Osteocyte (in vitro differentiated cells): ENCODE measurements at places on chromosomes 16 and 17.

- peaks cover 8% of the 10 kb centered on the region for H3K36me3 ChIP-seq
- H3K27me3 ChIP-seq, result peaks cover 3% of the 10 kb centered on the region
- peaks cover 27% of the 10 kb centered on the region for H3K4me1 ChIP-seq
- no peak overlapping the region for H3K27ac ChIP-seq
- no peak for DNase-seq
These were observed 33.1 kb downstream of the ZNF423 start for GRCh38 chr16:49822649-49823370.

- H3K4me3 ChIP-seq, result no peak overlapping the region
- H3K4me1 ChIP-seq, result no peaks in the 10 kb centered on the region
- H3K27me3 ChIP-seq, result peaks cover 5% of the 10 kb centered on the region
- H3K27ac ChIP-seq, result no peak overlapping the region
These were observed 28.4 kb upstream of the MED13 start for GRCh38 chr17:62093188-62094155.

DNA sequence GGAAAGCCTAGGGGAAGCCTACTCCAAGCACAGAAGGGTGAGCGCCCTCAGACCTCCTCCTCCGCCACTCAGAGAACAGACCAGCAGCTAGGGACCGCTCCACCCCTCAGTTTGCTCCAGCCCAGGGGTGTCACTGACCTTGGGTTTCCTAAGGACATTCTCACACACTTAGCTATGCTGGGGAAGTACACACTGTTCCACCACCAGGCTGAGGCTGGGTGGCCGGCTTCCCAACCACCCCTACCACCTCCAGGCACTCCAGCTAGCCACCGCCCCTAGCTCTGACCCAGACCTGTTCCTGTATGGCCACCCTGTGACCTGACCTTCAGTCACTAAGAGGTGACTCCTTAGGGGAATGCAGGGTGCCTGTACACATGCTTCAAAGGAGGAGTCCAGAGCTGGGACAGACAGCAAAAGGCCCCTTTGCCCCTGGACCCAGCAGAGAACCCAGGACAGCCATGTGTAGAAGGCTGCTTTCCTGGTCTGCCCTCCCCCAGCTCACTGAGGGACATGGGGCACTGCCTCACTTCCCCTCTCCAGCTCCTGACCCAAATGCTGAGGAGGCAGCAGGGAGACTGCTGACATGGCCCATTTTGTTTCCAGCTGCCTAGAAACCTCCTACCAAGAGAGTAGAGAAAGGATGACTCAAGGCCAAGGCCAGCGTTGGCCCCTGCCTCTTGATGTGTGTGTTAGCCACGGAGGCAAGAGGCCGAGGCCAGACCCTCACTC lies 6.7 kb downstream of the HSPB9 start:
- H3K36me3 ChIP-seq, result peaks cover 25% of the 10 kb centered on the region
- no peak overlapping the region for H3K4me3 ChIP-seq
- no peak for DNase-seq
- H3K4me1 ChIP-seq, result peaks cover 16% of the 10 kb centered on the region
- no peak overlapping the region for H3K27ac ChIP-seq
- H3K27me3 ChIP-seq, result no peaks in the 10 kb centered on the region

DNA sequence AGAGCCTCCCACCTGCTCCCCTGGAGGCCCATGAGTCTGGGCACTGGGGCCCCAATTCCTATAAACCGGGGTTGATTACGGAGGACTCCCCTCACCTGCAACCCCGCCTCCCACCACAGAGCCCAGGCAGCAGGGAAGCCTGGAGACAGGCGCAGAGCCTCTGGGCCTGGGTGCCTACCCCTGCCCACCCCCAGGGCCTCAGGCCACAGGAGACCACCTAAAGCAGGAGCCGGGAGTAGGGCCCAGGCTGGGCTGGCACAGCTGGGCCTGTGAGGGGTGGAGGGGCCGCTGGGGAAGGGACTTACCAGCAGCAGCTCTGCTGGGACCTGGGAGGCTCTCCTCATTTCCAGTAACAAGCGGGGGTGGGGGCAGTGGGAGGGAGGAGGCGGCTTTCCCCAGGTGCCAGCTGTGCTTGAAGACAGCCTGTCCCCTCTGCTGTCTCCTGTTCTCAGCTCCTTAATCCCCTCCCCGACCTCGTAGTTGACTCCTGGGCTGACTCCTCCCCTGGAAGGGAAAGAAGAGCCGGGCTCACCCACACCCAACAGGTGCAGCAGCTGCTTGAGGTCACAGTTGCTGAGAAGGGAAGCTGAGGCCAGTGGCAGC lies 46.8 kb downstream of the TMEM235 start:
- DNase-seq, result no peak
- H3K36me3 ChIP-seq, result no peaks in the 10 kb centered on the region
- no peaks in the 10 kb centered on the region for H3K4me1 ChIP-seq
- H3K27ac ChIP-seq, result no peak overlapping the region
- no peak overlapping the region for H3K4me3 ChIP-seq

DNA sequence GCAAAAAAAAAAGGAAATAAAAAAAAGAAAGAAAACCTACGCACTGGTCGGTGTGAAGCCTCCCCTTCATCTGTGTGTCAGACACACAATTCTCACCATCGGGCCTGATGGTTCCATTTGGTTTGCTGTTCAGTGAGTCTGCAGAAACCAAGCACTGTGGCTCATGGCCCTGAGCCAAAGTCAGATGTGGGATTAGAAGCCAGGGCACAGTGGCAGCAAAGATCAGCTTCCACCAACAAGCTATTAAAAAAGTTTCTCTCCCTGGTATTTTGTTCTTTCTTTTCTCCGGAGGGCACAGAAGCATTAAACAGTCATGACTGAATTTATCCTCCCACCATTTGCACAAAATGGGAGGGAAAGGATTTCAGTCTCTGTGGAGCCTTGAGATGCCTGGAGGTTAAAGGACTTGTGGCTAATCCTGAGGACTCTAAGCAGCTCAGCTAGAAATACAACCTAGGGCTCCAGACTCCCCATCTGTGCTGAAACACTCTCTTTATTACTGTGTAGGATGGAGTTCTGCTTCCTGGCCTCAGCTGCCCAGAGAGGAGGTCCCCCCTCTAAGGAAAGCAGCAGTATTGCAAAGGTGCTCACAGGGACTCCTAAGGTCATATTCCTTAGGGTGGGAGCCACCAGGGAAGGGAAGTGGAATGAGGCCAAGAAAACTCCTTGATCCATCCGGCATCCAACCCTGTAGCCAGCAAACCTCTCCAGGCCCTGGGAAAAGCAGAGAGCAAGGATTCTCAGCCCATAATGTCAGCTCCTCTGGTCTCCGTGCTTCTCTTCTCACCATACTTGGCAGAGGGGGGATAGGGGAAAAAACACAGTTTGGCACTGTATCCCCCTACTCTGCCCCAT lies 28.2 kb downstream of the SLC39A11 start:
- no peaks in the 10 kb centered on the region for H3K27me3 ChIP-seq
- DNase-seq, result no peak
- H3K27ac ChIP-seq, result peak overlapping the region; percentile 86
- H3K36me3 ChIP-seq, result peaks cover 10% of the 10 kb centered on the region
- peaks cover 65% of the 10 kb centered on the region for H3K4me1 ChIP-seq
- peak overlapping the region; percentile 8 for H3K4me3 ChIP-seq

DNA sequence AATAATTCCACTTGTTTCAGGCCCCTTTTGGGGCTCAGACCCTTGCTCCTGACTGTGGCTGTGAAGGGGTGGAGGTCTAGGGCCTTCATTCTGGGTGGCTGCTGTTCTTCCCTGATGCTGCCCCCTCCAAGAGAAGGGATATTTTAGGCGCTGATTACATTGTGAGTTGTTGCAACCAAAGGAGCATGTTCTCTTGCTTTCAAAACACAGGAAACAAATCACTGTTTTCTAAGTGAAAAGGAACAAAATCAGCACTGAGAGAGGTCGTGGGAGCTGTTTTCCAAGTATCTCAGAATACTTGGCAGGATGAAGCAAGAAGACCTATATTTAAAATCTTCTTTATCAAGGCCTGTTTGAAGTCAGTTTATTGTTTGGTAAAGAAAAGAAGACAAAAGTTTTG lies 25.3 kb upstream of the SEC14L1 start:
- DNase-seq, result no peak
- H3K4me1 ChIP-seq, result peaks cover 18% of the 10 kb centered on the region
- no peaks in the 10 kb centered on the region for H3K27me3 ChIP-seq
- H3K27ac ChIP-seq, result no peak overlapping the region
- H3K36me3 ChIP-seq, result no peaks in the 10 kb centered on the region
